ENCODE measurements at places on chromosomes 1 and 21.

GRCh38 chr1:2633366-2633935, 635 bp upstream of the MMEL1 start:
- no peak for DNase-seq

DNA sequence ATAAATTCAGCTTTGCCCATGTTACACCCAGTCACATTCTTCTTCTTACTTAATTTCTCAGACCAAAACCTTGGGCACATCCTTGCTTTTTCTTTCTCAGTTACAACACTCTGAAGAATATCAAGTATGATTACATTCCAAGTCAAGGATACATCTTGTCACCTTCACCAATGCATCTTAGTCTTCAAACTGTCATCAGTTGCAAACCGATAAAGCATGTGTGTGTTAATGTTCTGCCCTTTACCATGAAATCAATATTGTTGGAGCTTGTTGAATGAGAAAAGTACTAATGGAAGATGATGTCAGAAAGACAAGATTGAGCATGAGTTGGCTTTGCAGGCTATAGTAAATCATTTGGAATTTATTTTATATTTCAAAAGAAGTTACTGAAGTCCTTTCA, 764.6 kb downstream of the NCAM2 start:
- DNase-seq = no peak

- no peak for DNase-seq
These were observed 181.0 kb downstream of the PTPRU start for GRCh38 chr1:29417147-29417858.

- DNase-seq = no peak
These were observed 68.3 kb upstream of the RC3H1 start for GRCh38 chr1:174090471-174090870.

DNA sequence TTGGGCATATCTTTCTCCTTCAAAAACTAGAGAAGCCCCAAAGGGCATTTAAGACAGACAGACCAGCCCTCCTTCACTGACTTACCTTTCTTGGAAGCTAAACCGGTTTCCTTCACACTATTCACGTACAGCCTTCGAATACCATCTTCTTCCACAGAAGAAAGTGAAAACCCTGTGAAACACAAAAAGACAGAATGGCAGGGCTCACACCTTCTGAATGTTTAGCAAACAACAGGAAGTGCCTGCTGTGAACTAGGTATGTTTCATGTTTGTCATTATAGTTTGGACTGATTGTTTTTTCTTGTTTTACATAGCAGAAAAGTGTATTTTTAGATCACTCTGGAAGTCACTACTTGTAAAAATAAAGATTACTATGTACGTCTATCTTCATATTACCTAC, 148.6 kb upstream of the KRTAP19-8 start:
- no peak for DNase-seq

GRCh38 chr1:19360016-19360415, 47.9 kb downstream of the SLC66A1 start:
- no peak for DNase-seq

GRCh38 chr1:204419064-204419403, 7.4 kb upstream of the PPP1R15B start:
- DNase-seq = no peak

DNA sequence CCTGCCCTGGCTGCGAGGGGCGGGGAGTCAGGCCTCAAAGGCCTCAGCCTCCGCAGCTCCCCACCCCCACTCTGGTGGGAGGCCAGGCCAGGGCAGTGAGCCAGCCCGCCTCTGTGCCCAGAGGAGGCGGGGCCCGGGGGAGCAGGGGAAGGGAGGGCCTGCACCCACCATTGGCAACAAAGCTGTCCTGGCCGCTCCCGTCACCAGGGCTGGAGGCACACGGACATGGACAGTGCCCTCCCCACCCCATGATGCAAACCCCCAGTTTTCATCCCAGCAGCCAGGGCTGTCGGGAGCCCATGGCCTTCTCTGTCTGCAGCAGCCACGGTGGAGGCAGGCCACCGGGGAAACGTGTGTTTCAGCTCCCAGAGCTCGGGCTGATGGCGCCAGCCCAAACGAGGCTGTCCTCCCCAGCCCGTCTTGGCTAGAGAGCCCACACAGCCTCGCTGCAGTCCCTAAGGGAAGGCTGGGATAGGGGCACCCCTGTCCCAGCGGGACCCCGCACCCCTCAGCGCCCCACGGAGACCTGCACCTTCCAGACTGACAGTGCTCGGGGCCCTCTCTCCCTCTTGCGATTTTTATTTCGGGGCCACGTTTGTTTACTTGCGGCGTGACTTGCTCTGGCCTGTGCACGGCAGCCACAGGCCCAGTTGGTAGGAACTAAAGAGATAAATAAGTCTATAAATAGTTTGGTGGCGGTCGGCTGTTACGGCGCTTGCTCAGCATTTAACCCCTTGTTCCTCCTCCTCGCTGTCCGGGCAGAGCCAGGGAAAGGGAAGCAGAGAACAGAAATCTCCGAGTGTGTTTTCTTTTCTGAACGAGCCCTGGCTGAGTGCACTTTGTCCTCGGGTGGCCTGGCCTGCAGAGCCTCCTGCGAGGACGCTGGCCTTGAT, 101.8 kb downstream of the PRDM16 start:
- peak; percentile 89 for DNase-seq

DNA sequence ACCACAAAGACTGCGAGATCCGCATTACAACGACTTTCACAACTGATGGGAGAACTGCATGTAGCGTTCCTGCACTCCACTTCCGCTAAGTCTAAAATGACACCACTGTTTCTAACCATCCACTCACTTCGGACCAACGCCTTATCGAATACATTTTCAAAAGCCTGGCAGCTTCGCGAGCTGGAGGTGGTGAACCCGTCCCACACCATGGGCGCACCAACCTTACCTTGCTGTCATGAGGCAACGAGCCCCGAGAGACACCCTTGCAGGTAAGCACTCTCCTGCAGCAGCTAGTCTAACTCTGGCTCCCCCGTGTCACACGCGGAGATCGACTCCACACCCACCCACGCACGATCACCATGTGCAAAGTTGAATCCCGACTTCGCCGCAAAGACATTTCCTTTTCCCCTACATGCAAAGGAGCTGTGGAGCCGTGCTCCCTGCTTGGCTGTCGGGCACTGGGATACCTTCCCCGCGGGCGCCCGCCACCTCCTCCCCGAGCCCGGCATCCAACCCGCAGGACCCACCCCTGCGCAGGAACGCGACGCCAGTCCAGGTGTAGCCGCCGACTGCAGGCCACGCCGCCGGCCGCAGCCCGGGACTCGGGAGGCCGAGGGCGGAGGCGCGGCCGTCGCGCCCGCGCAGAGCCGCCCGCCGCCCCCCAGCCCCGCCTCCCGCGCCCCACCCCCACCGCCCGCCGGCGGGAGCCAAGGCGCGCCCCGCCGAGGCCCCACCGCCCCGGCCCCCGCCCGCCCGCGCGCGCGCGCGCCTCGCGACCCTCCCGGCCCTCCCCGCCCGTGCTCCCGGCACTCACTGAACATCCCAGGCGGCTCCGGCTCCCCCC, 629 bp downstream of the TAF5L start:
- peak; percentile 94 for DNase-seq

GRCh38 chr1:109204484-109204883, 9.2 kb upstream of the SARS1 start:
- DNase-seq = no peak

DNA sequence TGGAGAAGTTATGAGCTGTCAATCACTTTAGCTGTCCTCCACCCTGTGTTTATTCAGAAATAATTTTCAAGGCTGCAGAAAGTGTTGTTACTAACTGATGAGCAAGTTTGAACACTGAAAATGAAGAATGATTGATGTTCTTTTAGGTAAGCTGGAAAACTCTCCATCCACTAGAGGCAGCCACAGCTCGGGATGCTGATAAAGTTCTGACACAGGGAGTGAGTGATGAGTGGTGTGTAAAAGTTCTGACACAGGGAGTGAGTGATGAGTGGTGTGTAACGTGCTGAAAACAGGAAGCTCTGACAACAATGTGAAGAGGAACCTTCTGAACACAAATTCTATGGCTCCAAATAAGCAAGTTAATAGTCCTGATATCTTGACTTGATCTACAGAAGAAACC, 197.5 kb upstream of the PTBP2 start:
- no peak for DNase-seq

DNA sequence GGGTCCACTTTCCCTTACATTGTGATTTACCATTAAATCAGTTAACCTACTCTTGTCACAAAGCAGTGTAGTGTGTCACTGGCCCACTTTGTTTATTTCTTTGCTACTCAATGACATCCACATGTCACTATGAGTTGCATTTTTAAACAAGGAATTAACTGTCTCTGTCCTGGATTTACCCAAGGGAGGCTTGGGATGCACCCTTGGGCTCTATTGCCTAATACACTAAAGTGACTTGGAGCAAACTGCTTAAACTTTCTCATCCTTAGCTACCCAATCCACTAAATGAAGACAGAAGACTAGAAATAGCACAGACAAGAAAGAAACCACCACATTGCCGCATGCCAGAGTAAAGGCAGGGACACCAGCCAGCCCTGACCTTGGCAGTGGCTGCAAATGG, 136.2 kb upstream of the TIAM1 start:
- DNase-seq = no peak

DNA sequence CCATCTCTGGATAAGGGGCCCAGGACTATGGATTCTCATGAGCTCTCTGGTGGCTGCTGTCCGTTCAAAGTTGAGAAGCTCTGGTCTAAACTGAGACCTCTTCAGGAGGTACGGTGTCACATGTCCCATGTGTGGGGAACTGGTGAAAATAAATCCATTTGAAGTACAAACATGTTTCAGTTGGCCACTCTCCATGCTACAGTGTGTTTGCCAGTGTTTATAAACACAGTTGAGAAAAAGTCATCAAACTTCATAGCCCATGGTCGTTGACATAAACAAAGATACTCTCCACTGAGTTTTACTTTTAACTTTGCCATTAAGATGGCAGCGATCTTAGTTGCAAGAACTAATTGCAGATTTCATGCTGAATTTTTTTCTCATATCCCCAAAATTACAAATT, 72.8 kb downstream of the PSMG1 start:
- no peak for DNase-seq

DNA sequence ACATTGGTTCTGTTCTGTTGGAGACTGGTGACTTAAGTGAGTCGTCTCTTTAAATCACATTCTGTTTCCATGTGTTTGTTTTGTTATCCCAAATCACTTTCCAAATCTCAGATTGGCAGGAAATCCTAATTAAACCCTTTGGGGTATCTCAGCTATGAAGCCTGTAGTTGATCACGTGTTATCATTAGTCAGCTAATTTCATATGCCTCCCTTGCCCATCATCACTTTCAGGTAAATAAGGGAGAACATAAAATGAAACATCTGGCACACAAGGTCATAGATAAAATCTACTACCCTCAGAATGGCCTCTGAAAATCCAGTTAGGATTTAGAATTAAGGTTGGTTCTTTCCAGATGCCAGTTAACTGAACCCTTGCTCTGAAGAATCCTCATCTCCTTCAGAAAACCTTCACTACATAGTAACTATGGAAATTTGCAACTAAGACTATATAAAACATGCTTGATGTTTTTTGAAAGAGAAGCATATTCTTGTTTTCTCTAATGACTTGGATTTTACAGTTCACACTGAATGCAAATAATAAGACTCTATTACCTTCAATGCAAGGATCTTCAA, 401.5 kb downstream of the DSCAM start:
- DNase-seq = peak; percentile 43

- peak; percentile 67 for DNase-seq
These were observed 143.0 kb downstream of the ELAVL4 start for GRCh38 chr1:50251702-50252101.

- DNase-seq = no peak
These were observed 37.0 kb upstream of the B3GALT5 start for GRCh38 chr21:39575775-39576174.

GRCh38 chr1:227792216-227793078, 23.0 kb upstream of the PRSS38 start:
- DNase-seq = peak; percentile 23

DNA sequence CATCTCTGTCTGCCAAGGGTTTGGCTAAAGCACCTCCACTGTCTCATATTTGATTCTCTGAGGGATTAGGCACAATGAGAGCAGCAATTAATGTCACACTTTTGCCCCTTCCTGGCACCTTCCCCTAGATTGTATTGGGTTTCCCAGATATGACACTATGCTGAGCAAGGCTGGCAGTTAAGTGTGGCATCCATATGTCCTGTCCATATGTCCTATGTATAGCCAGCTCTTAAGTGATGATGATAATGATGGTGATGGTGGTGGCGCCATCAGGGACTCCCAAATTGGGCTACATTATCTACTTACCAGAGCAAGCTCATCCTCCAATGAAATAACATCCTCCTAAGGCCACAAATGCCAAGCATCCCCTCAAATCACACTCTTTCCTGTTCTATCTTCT, 13.5 kb upstream of the LORICRIN start:
- DNase-seq = no peak

DNA sequence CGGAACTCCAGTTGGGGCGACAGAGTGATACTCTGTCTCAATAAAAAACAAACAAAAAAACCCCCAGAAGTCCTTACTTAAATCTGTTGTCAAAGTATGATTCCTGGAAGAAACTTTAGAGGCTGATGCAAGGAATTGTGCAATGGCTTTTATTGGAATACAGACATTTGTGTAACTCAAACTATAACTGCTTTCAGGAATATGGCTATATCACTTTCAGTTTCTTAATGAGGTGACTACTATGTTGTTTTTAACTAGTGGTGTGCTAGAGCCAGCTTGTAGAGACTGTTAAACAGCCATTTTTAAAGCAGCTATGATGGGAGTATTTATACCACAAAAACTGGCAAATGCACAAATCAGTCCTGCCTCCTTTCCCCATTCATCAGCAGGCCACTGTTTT, 22.7 kb upstream of the DNAJC28 start:
- DNase-seq = no peak

DNA sequence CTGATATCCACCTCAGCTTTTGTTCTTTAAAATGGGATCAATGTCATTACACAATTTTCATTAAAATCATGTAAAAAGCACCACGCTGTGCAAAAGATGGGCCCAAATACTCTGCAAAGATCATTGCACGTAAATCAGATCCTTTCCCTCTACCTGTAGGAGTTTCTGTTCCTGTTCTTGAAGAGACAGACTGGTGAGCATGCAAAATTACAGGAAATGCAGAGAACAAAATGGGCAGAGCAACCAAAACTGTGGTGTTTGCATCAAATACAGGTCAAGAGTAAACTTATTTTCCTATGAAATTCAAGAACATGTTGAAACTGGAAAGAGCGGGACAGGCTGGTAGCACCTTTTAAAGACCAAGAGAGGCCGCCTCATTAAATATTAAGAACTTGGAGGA, 294.9 kb upstream of the ADGRL2 start:
- no peak for DNase-seq

GRCh38 chr1:238177960-238178645, 287.4 kb upstream of the ZP4 start:
- no peak for DNase-seq

DNA sequence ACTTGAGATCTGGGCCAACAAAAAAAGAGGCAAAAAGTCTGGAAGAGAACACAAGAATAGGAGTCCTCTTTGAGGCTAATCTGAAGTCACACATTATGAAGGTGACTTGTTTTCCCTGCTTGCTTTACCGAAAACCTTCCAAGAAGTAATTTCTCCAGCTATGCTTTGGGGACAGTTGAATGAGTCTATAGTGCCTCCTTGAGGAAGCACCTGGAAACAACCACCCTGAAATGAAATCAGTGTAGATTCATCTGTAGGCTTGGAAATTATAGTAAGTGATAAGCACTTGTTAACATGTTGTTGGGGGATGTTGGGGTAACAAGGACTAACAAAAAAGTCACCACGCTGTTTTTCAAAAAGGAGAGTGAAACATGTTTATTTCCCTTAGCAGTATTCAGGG, 23.4 kb upstream of the RPTN start:
- no peak for DNase-seq
